ENCODE measurements at places on chromosomes 4 and X.

GRCh38 chr4:67713529-67714247, 12.7 kb upstream of the UBA6 start:
- DNase-seq = no peak

- no peak for DNase-seq
Observed at GRCh38 chr4:122212880-122213279, 60.7 kb downstream of the BLTP1 start.

DNA sequence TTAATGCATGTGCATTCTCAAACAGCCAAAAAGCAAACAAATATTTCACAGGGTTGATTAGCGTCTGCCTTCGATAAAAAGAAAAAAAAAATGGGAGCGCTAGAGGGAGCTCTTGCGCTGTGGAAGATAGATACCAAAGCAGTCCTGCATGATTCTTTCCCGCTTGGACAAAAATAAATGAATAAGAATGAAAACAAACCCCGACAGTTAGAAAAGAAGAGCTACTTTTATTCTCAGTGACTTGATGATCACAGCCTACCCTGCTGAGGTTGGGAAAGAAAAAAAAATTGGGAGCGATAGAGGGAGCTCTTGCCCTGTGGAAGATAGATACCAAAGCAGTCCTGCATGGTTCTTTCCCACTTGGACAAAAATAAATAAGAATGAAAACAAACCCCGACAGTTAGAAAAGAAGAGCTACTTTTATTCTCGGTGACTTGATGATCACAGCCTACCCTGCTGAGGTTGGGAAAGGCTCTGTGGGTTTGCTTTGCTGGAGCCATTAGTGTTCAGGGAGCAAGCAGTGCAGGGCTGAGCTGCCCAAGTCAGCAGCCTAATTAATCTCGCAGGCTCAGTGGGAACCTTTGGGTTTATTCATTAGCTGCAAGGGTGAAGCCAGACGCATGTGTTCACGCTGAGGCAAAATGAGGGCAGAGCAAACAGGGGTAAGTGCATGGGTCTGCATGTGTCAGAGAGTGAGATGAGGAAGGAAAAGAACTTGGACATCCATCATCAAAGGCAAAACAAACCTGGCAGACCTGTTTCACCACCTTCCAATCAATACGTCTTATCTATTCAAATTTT, 249.3 kb upstream of the PRKX start:
- DNase-seq = peak; percentile 61

GRCh38 chr4:147739239-147739823, 7.4 kb downstream of the ARHGAP10 start:
- DNase-seq = no peak

DNA sequence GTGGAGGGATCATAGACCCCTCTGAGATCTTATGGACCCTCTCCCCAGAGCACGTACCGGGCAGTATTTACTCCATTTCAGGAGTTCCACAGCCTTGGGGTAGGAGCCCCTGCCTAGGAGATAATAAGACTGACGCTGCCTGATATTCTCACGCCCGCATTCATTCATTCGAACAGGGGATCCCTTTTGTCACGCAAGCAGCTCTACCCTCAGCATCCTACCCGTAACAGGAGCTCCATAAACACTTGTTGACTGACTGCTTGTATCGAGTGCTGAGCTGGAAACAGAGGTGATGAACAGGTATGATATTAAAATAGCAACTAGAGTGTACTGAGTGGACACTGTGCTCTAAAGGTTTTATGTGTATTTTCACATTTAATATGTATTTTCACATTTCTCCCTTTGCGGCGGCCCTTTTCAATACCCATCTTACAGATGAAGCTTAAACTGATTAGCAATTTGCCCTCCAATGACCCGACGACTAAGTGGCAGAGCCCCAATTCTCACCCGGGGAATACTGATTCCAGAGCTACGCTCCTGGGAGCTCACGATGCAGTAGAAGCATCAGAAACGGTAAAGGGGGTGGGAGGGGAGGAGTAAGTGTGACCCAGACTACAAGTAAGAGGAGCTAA, 888 bp downstream of the RAB28 start:
- peak; percentile 75 for DNase-seq

DNA sequence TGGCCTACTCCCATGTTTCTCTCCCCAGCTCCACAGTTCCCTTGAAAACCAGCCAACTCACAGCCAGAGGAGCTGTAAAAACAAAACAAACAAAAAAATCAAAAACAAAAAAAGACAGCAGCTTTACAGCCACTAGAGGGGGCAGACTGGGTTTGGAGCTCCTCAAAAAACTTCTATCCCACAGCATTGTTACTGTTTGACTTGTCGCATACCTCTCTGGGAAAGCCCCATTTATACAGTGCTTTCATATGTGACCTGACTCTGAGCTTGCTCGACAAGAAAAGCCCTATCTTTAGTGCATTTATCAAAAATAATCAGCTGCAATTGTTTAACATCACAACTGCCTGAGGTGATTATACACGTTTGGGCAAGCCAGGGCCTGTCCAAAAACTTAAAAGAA, 21.6 kb downstream of the TSPAN6 start:
- DNase-seq = peak; percentile 22

DNA sequence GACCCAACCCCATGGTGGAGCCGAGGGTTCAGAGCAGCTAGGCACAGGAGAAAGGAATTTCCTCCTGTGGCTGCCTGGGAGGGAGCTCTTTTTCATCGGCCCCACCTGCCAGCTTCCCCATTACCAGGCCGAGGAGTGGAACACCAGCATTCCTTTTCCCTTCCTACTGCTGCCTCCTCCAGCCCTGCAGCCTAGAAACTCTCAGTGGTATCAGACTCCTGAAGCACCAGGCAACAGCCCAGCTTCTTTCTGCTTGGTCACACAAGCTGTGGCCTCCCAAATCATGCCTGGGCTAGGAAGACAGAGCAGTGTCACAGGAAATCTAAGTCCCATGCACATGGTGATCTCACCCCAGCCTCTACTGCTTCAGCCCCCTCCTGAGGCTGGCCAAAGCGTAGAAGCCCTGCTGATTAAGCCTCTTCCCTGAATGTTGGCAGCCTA, 30.1 kb downstream of the RTL5 start:
- no peak for DNase-seq

GRCh38 chr4:156280686-156281085, 327.0 kb upstream of the CTSO start:
- DNase-seq = no peak

DNA sequence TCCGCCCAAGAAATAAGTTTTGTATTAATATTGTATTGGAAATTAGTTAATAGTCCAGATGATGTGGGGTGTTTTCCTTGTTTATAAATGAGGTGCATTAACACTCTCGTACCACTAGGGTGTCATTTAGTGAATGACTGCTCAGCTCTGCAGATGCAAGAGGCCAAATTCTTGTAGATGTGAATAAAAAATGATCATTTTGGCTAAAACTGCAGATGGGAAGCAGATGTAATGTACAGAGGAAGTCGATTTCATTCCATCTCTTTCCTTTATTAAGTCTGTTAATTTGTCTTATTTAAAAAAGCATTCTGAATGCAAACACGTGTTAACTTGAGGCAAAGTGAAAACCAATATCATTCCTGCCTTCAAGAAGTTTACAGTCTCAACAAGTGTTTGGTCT, 108.1 kb downstream of the DHX15 start:
- DNase-seq = peak; percentile 43

DNA sequence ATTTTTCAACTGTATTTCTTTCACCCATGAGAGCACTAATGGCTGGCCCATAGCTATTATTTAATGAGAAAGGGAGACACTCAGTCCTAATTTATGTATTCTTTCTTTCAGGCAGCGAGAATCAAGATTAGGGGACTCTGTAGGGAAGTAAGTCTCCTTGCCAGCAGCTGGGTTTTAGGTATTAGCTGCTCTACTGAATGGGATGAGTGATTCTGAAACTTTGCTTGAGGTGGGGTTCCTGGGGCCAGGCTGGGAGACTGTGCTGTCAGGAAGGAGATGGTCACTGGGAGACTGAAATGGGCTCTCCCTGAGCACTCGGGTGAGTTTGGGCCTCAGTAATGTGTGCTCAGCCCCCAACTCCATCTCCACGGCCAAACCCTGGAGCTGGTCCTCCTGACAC, 78.7 kb downstream of the LNX1 start:
- no peak for DNase-seq

DNA sequence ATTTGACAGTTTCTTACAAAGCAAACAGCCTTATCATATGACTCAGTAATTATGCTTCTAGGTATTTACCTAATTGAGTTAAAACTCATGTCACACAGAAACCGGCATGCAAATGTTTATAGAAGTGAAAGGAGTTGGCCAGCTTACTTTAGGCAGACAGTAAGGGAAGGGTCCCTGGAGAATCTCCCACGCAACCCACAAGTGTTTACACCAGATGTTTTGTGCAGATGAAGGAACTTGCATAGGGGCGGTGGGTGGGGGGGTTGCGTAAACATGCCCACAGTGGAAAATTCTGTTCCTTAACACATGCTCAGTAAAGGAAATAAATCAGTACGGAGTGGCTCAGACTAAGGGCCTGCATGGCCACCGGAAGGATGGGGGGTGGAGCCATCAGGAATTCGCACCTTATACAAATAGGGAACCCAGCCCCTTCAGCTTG, 330.5 kb upstream of the AADAT start:
- no peak for DNase-seq

GRCh38 chr4:176054942-176055341, 10.7 kb upstream of the WDR17 start:
- DNase-seq = no peak

- peak; percentile 76 for DNase-seq
Observed at GRCh38 chr4:159764343-159764952, 661.6 kb downstream of the RAPGEF2 start.

DNA sequence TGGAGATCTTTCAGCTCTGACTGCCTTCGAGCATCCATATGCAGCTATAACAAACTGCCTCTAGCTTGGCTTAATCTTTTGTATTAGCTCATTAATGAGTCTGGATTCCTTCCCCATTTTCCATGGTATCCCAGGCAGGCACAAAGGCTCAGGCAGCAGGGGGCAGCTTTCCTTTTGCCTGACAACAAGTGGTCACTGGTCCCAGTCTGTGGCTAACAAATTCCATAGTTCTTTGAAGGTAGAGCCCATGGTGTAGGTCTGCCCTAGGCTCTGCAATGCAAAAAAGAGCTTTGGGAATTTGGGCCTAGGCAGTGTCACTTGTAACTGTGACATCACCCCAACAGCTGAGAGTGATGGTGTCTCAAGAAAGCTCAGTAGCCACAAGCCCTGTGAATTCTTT, 234.4 kb upstream of the GPC4 start:
- no peak for DNase-seq
